Right renal cortex interstitium (tissue), 3 donors: ENCODE measurements at places on chromosomes 1 and 21. TPM values are rescaled to one million over a fixed set of nuclear protein-coding genes. Genes with fewer than 3 reads are reported as not detected.

Gene GUCA2B
- polyA plus RNA-seq = not detected

Gene MAP3K7CL
- polyA plus RNA-seq = 4.9 TPM

Gene FCRL1
- polyA plus RNA-seq = 0.11 TPM

Gene MROH7
- 2.9 TPM for polyA plus RNA-seq

Gene RNU1-4
- polyA plus RNA-seq = not detected

Gene CYP2J2
- 1.00 TPM for polyA plus RNA-seq

Gene SPAG17
- polyA plus RNA-seq = 10.4 TPM

Gene MX1
- polyA plus RNA-seq = 9.7 TPM

Gene KRTAP19-1
- polyA plus RNA-seq = not detected

Gene DFFB
- 6.4 TPM for polyA plus RNA-seq

Gene CTBS
- 29.5 TPM for polyA plus RNA-seq

Gene TSPAN1
- polyA plus RNA-seq = 81.0 TPM

Gene ASCL5
- 0.06 TPM for polyA plus RNA-seq

Gene PROX1
- polyA plus RNA-seq = 8.0 TPM

Gene GUCA2A
- polyA plus RNA-seq = not detected

Gene FABP3
- 91.3 TPM for polyA plus RNA-seq

Gene OLFML3
- 154 TPM for polyA plus RNA-seq

Gene OR2M3
- polyA plus RNA-seq = not detected

Gene PCP4L1
- 1.4 TPM for polyA plus RNA-seq

Gene SPEN
- 59.2 TPM for polyA plus RNA-seq

Gene GBP3
- 26.5 TPM for polyA plus RNA-seq

Gene PLA2G2C
- not detected for polyA plus RNA-seq

Gene ACTL8
- not detected for polyA plus RNA-seq

Gene BATF3
- 1.6 TPM for polyA plus RNA-seq

Gene KCND3
- 1.2 TPM for polyA plus RNA-seq

Gene SLC16A4
- polyA plus RNA-seq = 101 TPM

Gene AMY2B
- polyA plus RNA-seq = 33.1 TPM

Gene CCDC30
- polyA plus RNA-seq = 20.8 TPM

Gene PDC
- not detected for polyA plus RNA-seq

Gene ATP6V1G3
- 9.6 TPM for polyA plus RNA-seq

Gene GPR3
- 1.00 TPM for polyA plus RNA-seq
